Stimulated activated CD8-positive, alpha-beta memory T cell treated with anti-CD3 and anti-CD28 coated beads, Interleukin-4, amount 100 ng/mL, for 1 hour (primary cell): ENCODE measurements at places on chromosomes 4 and X.

DNA sequence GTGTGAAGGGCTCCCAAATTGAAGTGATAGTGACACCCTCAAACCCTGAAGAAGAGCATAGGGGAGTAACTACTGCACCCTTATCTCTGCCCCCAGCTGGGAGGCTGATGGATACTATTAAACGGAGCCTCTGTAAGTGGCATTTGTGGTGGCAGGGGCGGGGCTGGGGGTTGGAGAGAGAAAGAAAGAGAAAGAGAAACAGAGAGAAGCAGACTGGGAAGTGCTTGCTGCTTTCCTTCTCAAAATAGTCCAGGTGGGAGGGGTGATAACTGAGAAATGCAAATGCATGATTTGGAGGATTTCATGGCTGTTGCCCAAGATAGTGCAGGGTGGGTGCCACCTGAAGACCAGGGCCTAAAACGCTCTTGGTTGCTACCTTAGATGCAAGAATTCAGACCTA is 253.5 kb upstream of the GATB start:
- DNase-seq: no peak

DNA sequence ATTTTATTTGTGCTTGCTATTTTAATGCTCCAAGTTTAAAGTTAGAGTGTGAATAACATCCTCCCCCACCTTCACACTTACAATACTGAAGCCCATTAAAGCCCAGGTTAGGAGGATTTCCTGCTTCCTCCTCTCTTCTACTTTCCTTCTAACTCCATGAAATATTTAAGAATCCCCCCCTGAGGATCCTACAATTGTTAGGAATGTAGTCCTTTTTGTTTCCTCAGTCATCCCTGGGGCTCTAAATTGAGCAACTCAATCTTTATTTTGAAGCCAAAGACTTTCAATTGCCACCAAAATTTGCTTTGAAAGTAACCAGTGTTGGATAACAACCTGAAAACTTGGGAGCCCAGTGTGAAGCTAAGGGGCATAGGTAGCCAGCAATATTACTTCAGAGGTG is 276.9 kb downstream of the FAM47A start:
- DNase-seq: no peak

DNA sequence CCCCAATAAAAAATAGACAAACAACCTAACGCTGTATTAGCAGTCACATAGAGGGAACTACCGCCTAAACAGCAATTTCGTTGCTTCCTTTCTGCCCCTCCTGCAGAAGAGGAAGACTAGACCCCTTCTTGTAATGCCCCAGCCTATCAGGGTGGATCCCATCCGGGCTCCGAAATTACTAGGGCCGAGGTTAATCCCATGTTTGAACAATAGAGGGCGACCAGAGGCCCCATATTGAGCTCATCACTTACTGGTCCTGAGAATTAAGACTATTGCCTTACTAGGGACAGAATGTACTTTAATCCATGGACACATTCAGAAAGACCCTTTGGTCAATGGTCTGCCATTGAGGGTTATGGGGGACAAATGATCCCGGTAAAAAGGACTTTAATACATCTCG is 11.8 kb upstream of the ZNF630 start:
- DNase-seq: peak; percentile 9

GRCh38 chr4:37815591-37815990 is 10.9 kb upstream of the PGM2 start:
- no peak for DNase-seq

- DNase-seq: no peak
Measured at GRCh38 chrX:135307171-135307570, 2.1 kb upstream of the ETDC start.

DNA sequence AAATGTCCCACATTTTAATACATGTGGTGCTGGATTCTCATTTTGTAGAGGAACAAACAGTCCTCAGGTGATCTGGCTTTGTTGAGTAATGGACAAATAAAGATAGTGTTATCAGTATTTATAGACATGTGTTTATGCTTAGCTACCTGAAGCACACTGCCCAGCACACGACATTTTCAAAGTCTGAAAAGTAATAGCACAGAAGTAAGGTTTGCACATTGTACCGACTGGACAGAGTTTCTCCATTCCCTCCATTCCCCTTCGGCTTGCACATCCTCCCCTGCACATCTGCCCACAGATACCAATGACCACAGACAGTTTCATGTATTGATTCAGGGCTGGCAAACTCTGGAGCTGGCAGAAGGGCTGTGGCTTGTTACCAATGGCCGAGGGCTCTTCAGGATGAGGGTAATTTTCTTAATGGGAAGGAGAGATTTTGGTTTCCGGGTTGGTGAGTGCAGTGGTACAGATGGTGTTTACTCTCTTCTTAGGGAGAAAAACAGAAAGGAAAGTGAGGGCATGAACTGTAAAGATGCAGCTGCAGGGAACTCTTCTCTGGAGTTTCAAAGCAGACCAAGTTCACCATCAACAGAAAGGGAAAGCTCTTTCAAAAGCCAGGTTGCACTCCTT is 2.3 kb downstream of the GRPR start:
- no peak for DNase-seq

- no peak for DNase-seq
Measured at GRCh38 chr4:181939199-181939945, 303.8 kb upstream of the TENM3 start.

- no peak for DNase-seq
Measured at GRCh38 chr4:175394208-175394607, 417.9 kb downstream of the GPM6A start.
